ENCODE measurements at places on chromosomes 4 and X.
A peak's percentile ranks its signal among the peaks of the same experiment; 100 is the strongest.

DNA sequence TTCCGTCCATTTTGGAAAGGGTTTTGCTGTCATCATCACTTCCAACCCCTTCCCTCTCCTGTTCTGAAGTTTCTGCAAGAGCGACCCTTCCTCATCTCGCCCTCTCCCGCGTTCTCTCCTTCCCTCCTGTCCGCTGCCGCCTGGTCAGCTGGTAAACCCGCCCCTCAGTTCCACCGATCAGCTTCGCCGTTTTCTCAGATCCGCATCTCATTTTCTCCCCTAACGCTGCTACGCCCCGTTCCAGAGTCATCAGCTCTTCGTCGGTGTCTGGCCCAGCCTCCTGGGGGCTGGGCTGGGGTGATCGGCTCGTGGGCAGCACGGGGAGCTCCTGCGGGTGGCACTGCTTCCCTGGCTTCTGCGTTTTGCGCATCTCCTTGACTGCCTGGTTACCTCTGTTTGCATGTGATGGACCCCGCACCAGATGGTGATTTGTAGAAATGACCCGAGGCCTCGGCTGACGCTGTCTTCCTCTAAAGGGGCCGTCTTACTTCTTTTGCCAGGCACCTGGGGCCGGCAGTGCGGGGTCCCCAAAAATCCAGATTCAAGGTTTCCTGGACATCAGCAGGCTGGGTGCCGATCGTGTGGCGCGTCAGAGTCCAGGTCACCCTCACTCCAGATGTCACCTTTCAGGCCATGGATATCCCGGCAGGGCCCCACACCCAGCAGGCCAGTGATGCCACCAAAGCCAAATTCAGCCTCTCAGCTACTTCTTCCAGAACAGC is 13.4 kb downstream of the CTBP1 start:
- no peak for DNase-seq

GRCh38 chr4:67699603-67700002 is 1.4 kb downstream of the UBA6 start:
- no peak for DNase-seq

DNA sequence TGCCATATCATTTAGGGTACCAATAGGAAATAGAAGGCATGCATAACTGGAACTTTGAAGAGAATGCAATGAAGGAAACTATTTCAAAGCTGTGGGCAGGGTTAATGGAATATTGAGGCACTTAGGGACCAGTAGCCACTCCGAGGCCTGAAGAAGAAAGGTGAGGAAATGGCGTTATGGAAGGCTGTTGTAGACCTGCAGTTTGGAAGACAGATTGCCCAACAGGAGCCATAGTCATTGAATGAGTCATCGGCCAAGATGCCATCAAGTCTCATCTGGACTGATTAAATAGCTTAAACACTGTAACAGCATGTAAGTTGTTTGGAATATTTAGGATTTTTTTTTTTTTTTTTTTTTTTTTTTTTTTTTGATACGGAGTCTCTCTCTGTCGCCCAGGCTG is 11.6 kb downstream of the CXCL13 start:
- DNase-seq = no peak

DNA sequence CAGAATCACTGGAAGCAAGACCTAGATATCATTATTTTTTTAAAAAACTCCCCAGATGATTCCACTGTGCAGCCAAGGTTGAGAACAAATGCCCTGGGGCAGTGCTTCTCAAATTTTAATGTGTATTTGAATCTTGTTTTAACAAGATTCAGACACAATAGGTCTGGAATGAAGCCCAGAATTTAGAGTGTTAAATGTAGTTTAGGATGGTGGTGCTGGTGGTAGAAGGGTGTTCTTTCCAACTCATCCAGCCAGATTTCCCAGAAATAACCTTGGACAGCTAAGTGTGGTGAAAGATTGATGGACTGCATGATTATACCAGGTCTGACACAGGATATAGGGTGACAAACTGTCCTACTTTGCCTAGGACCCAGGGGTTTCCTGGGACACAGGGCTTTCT is 120.1 kb upstream of the MED14 start:
- no peak for DNase-seq

DNA sequence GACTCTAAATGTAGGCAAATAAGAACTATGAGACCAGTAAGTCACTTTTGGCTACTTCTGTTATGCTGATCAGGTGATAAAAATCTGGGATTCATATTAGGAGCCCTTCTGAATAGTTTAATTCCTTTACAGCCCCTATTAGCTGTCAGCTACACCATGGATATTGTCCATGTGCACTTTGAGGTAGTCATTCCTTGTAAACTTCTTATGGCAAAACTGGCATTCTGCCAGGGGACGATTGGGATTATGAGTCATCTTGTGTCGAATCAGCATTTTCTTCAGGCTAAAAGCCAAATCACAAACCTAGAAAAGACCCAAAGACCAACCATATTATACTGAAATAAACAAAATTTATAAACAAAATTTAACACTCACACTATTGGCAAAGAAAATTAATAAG is 227.6 kb downstream of the PRDM5 start:
- no peak for DNase-seq

DNA sequence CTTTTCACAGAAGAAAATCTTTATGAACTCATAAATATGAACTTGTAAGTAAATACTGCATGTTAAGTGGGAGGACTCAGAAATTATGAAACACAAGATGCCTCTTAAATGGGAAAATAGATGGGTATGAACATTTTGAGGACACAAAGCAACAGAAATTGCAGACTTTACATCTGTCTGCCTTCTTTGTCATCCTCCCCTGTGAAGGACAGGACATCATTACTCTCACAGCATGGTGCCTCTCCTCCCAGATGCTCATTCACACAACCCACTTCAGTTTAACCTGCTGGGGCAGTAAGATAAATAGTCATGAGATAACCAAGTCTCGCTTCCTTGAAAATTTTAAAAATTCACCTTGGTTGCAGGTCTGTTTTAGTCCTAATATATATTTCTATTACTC is 144.5 kb downstream of the APBB2 start:
- DNase-seq = no peak

DNA sequence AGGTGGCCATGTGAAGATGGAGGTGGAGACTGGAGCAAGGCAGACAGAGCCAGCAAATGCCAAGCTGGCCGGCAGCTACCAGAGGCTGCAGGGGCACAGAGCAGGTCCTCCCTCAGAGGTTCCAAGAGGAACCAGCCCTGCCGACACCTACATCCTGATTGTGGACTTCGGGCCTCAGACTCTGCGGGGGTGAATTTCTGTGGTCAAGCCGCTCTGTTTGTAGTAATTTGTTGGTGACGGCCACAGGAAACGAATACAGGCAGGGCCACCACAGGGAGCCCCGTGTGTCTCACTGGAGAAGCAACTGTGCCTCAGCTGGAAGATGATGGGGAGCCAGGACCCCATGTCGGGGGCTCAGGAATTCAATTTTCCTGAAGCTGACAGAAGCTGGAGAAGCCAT is 28.3 kb downstream of the ZFYVE28 start:
- DNase-seq = no peak

DNA sequence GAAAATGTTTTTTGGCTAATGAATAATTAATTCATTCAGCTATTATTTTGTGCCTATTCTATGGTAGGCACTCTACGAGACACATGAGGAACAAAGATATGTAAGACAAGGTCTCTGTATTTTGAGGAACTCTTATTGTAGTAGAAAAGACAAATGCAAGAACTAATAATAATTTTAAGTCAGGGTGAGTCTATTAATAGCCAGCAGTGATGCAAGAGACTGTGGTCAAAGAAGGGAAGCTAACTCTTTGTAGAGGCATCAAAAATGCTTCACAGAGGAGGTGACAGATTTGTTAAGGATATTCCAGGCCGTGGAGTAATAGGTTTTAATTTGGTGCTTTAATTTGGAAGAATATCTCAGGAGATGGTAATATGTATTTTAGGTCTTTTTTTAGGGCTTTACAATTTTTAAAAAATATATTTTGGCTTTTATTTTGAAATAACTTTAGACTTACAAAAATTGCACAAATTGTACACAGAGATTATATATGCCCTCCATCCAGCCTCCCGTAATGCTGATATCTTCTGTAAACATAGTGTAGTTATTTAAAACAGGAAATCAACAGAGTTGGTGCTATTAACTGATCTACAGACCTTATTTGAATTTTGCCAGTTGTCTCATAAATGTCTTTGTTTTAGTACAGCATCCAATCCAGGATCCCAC is 48.1 kb downstream of the DCLK2 start:
- no peak for DNase-seq

GRCh38 chr4:13633671-13634070 is 6.1 kb upstream of the BOD1L1 start:
- DNase-seq = no peak

DNA sequence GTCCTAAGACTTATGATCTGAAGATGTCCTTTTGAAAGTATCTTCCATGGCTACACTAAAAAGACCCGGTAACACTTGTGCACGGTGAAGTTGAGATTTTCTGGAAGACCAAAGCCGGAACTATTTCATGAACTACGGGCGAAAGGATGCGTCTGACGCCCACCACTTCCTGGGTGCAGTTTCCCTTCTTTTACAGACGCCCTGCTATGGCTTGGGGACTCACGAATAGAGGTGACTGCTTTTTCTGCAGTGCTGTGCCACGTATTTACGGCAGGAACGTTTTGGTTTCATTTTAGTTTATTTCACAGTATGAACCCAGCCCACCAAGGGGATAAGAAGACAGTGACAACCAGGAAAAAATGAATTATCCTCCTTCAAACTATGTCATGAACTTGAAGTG is 180.4 kb downstream of the AFAP1 start:
- peak; percentile 75 for DNase-seq

GRCh38 chrX:31240982-31241381 is 169.1 kb upstream of the FTHL17 start:
- DNase-seq = no peak
